Activated T-cell treated with anti-CD3 and anti-CD28 coated beads, Interleukin-2, amount 50 U/mL, for 48 hours (primary cell): ENCODE measurements at places on chromosomes 5 and 9.

GRCh38 chr9:101409079-101409477 lies 10.4 kb downstream of the ZNF189 start:
- no peak for DNase-seq

- DNase-seq = no peak
Observed at GRCh38 chr9:111068771-111069170, 30.5 kb upstream of the LPAR1 start.

GRCh38 chr9:74255489-74255984 lies 241.6 kb upstream of the RORB start:
- DNase-seq = no peak

DNA sequence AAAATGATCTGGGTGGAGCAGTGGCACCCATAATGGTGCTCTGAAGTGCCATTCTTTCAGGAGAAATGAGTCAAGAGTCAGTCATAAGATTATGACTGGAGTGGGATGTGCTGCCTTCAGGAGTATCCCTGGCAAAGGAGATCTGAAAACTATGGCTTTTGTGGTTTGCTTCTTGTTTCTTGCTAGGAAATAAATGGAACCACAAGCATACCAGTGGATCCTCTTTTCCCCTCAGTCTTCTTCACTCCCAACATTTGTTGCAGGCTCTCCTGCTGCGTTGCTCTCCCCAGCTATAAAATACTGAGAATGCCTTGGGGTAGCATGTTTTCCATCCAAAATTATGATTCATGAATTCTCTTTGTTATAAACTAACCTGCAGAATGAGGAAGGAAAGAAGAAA lies 199.1 kb downstream of the NNT start:
- DNase-seq = no peak

GRCh38 chr9:135772056-135772646 lies 70.2 kb downstream of the KCNT1 start:
- DNase-seq = peak; percentile 25

DNA sequence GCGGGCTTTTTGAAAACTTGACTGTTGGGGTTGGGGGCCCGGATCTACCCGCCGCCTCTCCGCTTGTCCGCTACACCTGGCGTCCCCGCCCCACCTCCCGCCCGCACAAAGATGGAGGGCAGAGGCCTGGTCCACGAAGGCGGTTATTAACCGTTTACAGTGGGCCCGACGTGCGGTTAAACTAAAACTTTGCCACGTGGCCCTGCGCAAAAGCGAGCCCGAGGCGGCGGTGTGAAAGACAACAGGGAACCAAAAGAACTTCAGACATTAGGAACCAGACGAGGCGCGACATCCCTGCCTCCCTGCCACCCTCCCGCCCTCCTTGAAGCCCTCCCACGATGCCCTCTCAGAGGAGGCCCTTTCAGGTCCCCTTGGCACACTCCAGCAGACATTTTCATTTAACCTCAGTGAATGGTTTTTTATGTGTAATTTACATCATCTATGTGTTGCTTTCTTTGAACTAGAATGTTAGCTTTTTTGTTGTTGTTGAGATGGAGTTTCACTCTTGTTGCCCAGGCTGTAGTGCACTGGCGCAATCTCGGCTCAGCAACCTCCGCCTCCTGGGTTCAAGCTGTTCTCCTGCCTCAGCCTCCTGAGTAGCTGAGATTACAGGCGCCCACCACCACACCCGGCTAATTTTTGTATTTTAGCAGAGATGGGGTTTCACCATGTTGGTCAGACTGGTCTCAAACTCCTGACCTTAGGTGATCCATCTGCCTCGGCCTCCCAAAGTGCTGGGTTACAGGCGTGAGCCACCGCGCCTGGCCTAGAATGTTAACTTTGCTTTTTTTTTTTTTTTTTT lies 999 bp upstream of the HNRNPA0 start:
- no peak for DNase-seq

GRCh38 chr5:76604838-76605237 lies 18.4 kb downstream of the F2RL2 start:
- DNase-seq = no peak

DNA sequence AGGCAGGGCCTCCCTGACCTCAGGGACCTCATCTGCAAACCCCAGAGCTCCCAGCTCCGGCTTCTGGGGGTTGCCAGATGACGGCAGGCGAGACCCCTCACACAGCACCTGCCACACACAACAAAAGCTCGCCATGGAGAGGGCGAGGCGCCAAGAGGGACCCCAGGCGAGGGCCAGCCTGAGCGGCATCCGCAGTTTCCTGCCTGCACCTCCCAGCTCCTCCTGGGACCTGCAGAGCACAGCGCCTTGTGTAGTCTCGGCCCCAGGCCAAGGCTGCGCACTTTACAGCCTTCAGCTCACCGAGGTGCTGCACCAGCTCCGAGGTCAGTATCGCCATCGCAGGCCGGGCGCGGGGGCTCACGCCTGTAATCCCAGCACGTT lies 82.4 kb upstream of the ADAMTS2 start:
- no peak for DNase-seq

- no peak for DNase-seq
Observed at GRCh38 chr5:23302438-23302837, 205.0 kb upstream of the PRDM9 start.

DNA sequence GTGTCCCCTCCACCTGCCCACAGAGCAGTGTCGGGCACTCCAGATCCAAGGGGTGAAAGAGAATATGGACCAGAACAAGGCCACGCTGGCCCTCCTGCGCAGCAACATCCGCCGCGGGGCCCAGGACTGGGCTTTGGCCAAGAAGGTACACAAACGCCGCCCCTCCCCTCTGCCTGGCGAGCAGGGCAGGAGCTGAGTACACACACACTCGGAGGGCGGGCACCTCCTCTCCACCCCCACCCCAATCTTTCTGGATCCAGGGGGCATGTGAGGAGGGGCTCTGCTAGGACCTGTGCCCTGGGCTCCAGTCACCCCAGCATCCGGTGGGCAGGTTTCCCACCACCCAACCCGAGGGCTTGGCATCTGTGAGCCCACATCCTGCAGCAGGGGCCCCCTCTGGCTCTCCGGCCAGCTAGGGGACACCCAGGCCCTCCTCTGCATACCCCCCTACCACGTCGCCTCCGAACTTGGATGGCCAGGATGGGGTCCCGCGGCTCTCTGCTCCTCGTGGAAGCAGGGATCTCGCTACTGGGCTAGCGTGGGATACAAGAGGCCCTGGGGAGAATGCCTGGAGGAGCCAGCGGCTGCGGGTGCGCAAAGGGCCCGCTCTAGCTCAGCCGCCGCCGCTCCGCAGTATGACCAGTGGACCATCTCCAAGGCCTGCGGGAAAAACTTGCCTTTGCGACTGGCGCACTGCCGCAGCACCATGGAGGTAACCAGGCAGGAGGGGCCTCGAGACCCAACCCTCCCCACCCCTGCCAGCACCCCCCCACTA lies 3.1 kb downstream of the CCDC183 start:
- no peak for DNase-seq

GRCh38 chr9:91676046-91676445 lies 252.4 kb upstream of the NFIL3 start:
- DNase-seq = no peak

- no peak for DNase-seq
Observed at GRCh38 chr5:138018849-138019248, 14.0 kb downstream of the FAM13B start.
